COLO829 (cell line): ENCODE measurements at places on chromosomes 1 and 21.

- no peak for DNase-seq
Observed at GRCh38 chr1:198660341-198661261, 21.8 kb downstream of the PTPRC start.

- peak; percentile 76 for DNase-seq
Observed at GRCh38 chr1:98929437-98929836, 75.2 kb downstream of the PLPPR5 start.

DNA sequence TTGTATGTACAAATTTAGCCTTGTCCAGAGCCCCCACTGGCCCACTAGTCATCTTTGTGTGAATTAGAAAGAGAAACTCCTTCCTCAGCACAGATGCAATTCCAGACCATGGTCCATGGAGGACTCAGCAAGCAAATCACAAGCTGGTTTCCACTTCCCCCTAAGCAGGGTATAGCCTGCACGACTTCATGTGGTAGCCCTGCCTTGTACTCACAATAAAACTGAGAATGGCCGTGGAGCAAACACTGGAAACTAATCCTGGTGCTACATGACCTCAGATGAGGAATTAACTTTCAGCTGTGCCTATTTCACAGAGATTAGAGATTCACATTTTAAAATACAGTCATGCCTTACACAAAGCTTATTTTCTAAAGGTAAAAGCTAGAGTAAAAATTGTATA lies 32.5 kb downstream of the KCNH1 start:
- no peak for DNase-seq

- DNase-seq = no peak
Observed at GRCh38 chr1:31532173-31532572, 44.1 kb upstream of the TINAGL1 start.

GRCh38 chr1:162857850-162858249 lies 3.1 kb downstream of the CCDC190 start:
- no peak for DNase-seq

GRCh38 chr1:14267991-14268390 lies 330.5 kb upstream of the KAZN start:
- no peak for DNase-seq

GRCh38 chr1:19938472-19938871 lies 15.1 kb upstream of the PLA2G2E start:
- DNase-seq = no peak

DNA sequence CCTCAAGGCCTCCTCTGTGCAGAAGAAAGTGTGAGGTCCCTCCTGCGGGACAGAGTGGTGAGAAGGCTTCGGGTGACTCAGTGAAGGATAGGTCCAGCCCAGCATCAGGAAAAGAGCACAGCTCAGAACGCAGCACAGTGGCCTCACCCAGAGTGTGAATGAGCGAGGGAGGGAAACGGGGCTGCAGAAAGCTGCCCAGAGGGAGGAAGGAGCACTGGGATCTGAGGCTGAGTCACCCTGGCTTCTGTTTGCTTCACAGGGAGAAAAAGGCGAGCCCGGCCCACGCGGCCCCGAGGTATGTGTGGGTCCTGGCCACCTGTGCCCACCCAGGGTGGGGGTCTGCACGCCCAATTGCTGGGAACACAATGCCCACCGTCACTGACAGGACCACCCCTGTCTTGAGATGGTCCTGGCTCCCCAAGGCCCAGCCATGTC lies 24.3 kb downstream of the COL6A2 start:
- peak; percentile 22 for DNase-seq

DNA sequence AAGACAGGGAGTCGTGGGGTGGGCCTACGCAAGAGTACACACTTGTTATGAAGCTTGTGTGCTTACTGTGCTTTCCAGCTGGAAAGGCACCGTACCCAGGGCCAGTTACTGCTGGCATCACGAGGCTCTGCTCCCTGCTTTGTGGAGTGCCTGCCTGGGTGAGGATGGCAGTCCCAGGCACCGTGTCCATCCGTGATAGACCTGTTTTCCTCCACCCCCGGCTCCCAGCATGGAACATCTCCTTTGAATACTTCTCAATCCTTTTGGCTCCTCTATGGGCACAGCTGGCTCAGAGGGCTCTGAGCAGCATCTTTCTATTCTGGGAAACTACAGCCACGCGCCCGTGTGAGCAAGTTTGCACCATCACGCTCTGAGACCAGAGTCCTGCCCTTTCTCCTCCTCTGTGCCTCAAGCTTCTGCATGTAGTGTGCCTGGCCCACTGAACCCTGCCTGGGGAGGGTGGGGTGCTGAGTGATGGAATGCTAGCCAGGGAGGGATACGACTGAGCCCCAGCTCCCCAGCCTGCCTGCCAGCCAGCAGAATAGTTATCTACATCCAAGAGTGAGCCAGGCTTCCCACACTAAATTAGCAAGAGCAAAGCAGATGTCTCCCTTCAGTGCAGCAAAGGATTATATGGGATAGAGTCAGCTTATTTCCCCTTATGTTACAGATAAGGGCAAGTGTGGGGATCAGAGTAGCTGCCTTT lies 7.1 kb upstream of the TNR start:
- DNase-seq = no peak

DNA sequence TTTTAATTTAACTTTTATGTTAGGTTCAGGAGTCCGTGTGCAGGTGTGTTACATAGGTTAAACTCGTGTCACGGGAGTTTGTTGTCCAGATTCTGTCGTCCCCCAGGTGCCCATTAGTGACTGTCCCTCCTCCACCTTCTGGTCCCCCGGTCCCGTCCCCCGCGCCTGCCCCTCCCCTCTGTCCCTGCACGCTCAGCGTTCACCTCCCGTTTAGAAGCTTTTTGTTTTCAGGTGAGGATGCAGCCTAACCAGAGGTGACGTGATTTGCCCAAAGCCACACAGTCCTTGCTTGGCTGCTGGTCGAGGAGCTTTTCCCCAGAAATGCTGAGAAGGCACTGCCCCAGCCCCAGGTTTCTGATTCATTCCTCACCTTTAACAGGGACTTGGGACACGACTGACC lies 844 bp downstream of the C1orf146 start:
- no peak for DNase-seq

DNA sequence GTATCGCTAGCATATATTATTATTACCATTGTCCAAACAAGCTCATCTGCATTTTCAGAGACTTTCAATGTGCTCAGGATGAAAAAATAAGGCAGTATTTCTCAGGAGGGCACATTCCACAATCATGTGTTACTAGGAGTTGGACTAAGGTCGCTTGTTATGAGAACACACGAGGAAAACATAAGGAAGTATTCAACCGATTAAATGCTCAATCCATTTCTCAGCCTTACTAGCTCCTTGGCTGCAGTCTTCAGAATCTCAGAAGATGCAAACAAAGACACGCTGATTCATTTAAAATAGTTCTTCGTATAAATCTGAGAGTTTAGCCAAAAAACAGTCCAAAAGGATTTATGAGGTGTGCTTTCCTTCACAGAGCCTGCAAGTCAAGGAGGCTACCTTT lies 82.0 kb upstream of the JAK1 start:
- no peak for DNase-seq

DNA sequence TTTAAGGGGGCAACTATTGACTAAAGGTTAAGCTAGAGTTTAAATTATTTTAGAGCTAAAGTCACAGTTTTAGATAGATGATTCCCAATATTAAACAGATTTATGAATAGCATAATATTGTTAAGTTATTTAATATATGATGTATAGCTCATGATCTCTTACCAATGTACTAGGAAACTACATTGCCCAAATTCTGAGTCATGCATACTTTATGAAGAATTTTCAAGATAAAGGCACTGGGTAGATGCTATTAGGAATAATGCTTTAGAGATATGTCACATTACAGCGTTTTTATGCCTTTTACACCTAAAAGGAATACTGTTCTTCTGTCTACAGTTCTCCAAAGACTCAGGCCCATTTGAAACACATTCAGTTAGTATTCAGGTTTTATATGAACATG lies 215.1 kb downstream of the NCAM2 start:
- no peak for DNase-seq

DNA sequence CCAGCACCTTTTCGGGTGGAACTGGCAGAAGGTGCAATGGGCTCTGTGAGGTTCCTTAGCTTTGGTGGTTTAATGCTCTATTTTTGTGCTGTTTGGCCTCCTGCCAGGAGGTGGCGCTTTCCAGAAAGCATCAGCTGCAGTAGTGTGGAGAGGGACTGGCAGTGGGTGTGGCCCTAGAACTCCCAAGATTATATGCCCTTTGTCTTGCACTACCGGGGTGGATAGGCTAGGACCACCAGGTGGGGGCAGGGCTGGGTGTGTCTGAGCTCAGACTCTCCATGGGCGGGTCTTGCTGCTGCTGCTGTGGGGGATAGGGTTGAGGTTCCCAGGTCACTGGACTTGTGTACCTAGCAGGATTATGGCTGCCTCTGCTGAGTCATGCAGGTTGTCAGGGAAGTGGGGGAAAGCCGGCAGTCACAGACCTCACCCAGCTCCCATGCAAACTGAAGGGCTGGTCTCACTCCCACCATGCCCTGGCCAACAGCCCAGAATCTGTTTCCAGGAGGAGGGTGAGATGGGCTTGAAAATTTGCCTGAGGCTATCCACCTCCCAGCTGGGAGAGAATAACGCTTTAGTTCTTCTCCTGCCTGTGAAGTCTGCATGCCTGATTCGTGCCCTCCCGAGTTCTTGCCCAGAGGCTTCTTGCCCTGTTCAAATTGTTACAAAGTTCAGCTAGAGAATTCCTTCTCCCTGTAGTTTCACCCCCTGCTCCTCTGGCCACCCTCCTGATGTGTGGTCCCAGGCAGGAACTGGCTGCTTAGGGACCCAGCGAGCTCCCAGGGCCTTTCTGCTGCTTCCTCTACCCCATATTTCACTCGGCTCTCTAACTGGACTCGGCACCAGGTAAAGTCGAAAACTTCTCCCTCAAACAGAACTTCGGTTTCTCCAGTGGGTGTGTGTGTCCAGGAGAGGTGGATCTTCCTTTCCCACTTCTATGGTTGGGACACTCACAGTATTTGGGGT lies 76.5 kb upstream of the BTG3 start:
- peak; percentile 68 for DNase-seq

- DNase-seq = no peak
Observed at GRCh38 chr1:239368436-239369109, 17.8 kb upstream of the CHRM3 start.

DNA sequence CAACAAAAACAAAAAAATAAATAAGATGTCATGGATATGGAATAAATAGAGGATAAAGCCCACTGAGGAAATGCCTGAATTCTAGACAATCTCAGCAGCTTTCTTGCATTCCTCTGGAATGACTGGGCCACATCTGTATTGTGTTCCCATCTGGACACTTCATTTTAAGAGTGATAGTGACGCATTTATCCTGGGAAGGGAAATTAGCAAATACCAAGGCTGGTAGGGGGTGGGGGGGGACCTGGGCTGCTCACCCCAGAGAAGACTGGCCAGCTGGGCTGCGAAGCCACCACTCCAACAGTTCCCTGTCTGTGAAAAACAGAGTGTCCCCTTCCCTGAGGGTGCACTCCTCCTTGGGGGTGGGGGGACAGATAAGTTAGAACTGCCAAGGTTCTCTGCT lies 106.3 kb downstream of the HIVEP3 start:
- no peak for DNase-seq

DNA sequence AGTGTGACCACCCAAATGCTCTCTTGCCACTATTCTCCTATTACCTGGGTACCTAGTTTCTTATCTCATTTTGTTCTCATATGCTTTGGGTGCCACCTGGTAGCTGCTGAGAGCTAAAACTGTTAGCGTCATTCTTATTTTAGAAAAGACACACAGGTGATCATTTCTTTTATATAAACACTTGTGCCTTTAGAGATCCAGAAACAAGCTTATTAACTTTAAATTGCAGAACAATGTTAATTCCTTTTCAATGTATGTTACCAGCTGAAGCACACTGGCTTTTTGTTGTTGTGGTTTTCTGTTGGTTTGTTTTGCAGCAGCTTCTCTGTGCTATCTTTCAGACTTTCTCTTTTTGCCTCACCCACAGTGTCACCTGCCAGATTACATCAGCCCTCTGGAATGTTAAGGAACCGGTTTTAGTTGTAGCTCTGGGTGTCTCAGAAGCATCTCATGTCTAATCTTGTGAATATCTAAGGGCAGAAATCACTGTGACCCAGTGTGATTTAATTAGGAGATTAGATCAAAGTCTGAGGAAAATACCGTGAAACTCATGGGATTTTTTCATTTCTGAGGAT lies 43.4 kb upstream of the SLC19A2 start:
- DNase-seq = peak; percentile 23

- DNase-seq = peak; percentile 82
Observed at GRCh38 chr1:94325377-94326302, 88.3 kb upstream of the ARHGAP29 start.
